ENCODE measurements at places on chromosomes 2 and 18.

DNA sequence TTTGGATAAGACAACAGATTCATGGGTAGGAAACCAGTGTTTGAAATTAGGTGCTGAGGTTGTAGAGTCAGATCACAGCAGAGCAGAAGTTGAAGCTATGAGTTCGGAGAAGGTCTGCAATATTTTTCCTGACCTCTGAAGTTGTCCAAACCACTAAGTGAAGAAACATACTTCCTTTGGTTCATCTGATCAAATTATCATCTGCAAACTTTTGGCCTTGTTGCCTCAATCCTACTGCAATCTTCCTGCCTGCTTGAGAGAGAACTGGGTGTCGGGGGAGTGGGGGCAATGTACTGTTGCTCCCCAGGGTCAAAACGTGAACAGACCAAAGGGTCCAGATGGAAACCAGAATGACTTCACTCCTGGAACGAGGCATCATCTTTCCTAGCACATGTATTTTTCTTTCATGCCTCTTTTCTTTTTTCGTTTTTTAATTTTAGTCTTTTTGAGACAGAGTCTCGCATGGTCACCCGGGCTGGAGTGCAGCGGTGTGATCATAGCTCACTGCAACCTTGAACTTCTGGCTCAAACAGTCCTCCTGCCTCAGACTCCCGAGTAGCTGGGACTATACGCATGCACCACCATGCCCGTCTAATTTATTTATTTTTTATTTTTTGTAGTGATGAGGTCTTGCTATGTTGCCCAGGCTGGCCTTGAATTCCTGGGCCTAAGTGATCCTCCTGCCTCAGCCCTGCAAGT lies 42.7 kb downstream of the RAB31 start:
- peak; percentile 72 for DNase-seq

GRCh38 chr2:88735853-88736252 lies 44.4 kb downstream of the RPIA start:
- DNase-seq, result peak; percentile 81

DNA sequence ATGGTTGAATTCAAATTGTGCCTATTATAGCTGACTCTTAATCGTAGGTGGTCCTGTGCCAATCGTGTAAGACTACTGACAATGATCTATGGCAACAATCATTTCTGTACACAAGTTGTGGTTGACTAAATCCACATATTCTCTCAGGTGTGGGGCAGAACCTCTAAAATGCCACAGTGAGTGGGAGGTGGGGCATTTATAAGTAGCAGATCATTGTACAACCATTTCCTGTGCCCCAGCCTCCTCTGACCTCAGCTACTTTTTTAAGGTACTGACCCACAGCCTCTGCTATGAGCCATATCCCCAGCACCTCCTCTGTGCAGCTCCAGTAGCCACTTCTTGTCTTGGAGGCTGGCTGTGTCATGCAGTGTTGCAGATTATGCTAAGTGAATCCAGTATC lies 48.6 kb upstream of the RAPH1 start:
- DNase-seq, result no peak

- peak; percentile 75 for DNase-seq
These were observed 437.8 kb downstream of the ZNF521 start for GRCh38 chr18:24914171-24914525.

GRCh38 chr2:110940376-110940910 lies 180.3 kb upstream of the BCL2L11 start:
- DNase-seq, result no peak
